Activated CD8-positive, alpha-beta T cell treated with anti-CD3 and anti-CD28 coated beads for 36 hours (primary cell): ENCODE measurements at places on chromosomes 3 and 15.
A peak's percentile ranks its signal among the peaks of the same experiment; 100 is the strongest.

GRCh38 chr3:56974247-56974930 lies 86.1 kb upstream of the SPATA12 start:
- DNase-seq: no peak

- no peak for DNase-seq
Measured at GRCh38 chr3:177374323-177374722, 177.0 kb upstream of the TBL1XR1 start.

DNA sequence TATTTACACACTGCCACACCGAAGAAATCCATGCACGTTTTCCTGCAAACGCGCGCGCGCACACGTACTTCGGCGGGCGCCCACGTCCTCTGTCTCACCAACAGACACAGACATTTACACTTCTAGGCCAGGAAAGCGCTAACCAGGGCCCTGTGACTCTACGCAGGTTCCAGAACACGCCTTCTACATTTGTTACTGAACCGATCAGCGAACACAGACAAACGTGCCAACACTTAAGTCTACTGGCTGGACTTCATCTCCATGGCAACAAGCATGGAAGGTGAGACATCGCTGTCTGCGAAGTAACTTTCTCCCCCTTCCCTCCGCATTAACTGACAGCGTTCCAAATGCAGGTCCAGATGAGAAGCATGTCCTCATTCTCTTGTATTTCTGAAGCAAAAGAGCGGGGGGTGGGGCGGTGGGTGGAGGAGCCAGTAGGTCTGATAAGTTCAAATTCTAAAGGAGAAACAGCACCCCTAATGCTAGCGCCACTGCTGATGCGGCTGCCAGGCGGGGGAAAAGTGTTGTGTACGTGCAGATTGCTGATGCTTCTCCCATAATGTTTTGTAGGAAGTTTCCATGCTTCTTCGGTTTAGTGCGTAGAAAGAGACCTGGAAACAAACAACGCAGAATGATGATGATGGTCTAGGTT lies at the start of gene CTXN2:
CTXN2 (plus strand) TSS at position 92 of the 652 bp plus-strand sequence. CDS start 9,636 bp downstream, outside the sequence.
- no peak for DNase-seq

DNA sequence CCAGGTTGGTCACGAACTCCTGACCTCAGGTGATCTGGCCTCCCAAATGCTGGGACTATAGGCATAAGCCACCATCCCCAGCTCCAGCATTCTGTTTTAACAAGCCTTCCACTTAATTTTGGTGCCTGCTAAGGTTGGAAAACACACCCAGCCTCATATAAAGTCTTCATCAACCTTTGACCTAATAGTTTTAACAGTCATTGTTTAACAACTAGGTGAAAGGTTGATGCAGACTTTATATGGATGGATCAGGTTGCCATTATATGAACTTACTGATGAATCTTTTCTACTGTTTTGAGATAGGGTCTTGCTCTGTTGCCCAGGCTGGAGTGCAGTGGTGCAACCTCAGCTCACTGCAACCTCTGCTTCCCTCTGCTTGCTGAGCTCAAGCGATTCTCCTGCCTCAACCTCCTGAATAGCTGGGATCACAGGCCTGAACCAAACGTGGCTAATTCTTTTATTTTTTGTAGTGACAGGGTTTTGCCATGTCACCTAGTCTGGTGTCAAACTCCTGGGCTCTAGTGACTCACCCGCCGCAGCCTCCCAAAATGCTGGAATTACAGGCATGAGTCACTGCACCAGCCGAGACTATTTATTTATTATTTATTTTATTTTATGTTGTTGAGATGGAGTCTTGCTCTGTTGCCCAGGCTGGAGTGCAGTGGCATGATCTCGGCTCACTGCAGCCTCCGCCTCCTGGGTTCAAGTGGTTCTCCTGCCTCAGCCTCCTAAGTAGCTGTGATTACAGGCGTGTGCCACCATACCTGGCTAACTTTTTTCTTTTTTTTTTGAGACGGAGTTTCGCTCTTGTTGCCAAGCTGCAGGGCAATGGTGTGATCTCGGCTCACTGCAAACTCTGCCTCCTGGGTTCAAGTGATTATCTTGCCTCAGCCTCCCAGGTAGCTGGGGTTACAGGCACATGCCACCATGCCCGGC lies 3.1 kb upstream of the RPAP1 start:
- no peak for DNase-seq

DNA sequence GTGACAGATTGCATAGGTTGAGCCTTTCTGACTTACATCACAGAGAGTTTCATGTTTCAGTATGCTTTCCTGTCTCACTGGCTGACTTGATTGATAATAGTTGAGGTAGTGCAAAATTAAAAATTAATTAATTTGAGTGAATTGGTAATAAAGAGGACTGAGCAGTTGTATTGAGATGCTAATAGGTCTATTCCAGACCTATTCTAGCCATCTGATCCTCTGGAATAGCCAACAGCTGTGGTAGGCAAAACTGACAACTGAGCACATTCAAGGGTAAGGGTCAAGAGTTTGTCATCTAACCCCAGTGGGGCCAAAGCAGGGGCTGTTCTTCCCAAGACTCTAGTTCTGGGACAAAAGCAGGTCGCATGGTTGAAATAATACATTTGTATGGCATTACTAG lies 132.4 kb downstream of the EPHA3 start:
- no peak for DNase-seq

DNA sequence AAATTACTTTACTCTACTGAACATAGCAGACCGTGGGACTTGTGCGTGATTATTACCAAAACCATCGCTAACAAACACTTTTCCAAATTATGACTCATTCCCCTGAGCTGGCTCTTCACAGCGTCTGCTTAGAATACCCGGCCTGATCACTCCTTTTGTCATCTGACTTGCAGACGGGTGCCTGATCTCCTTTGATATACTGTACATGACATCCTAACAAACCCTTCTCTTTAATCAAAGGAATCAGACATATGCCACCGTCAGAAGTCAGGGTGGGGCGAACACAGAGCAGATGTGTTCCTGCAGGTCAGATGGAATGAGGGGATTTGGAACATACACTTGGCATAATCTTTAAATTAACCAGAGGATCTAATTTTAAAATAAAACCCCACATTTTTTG lies 48.5 kb upstream of the SH3GL3 start:
- no peak for DNase-seq

DNA sequence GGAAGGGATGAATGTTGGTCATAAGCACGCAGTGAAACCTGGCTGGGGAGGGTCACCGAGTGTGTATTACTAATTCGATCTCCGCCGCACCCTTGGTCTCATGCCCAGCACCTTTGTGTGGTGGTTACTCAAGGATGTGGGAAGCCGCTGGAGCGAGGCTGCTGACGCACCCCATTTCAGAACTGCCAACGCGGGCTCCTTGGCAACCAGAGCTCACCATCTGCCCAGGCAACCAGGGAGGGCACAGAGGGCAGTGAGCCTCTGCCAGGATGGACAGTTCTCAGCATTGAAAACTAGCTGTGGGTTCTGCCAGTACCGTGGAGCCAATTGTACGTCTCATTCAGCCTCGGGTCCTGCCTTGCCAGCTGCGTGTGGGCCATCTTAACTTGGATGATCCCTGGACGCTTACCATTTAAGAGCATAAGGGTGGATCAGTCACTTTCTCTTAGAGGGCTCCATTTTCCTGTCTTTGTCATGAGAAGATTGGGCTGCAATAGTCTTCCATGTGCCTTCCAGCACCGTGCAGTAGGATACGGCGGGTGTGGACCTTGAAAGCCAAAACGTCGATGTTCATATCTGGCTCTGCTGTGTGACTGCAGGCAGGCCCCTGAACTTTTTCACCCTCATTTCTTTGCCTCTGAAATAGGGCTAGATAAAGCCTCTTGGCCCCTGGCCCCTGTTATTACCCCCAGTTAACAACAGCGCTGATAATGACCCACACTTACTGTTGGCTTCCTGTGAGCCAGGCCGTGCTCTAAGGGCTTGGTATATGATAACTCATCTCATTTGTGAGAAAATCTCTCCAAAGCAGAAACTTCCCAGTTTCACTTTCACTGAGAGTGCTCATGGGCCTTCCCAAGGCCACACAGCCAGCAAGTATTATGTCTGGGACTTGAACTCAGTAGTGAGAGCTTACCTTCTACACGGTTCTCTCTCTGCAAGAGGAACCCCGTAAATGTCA lies 238.8 kb downstream of the OPA1 start:
- no peak for DNase-seq

- DNase-seq: no peak
Measured at GRCh38 chr3:65169961-65170360, 482.2 kb upstream of the ADAMTS9 start.

DNA sequence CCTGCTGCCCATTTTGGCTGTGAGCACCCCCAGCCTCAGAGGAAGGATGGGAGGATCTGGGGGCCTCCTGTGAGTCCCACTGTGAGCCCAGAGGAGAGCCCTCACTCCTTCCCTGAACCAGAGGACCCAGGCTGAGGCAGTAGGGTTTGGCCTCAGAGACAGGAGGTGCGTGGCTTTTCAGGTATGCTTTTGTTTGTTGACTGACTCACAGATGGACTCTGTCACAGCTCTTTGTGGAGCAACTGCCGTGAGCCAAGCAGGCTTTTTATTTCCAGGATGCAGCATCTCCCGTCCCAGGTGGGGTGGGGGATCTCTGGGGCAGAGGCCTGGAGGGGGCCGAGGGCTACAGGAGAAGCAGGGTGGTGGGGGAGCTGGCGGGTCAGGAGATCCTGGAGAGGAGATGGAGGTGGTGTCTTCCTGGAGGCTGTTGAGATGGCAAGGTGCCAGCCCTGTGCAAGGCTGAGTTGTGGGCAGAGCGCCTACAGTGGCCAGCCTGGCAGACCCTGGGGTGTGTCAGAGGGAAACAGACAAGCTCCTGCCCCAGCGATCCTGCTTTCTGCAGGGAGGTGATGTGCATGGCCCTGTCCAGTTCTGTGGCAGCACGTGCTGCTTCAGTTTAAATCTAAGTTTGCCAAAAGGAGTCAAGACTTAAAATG lies 24.0 kb downstream of the PLXNA1 start:
- DNase-seq: no peak

DNA sequence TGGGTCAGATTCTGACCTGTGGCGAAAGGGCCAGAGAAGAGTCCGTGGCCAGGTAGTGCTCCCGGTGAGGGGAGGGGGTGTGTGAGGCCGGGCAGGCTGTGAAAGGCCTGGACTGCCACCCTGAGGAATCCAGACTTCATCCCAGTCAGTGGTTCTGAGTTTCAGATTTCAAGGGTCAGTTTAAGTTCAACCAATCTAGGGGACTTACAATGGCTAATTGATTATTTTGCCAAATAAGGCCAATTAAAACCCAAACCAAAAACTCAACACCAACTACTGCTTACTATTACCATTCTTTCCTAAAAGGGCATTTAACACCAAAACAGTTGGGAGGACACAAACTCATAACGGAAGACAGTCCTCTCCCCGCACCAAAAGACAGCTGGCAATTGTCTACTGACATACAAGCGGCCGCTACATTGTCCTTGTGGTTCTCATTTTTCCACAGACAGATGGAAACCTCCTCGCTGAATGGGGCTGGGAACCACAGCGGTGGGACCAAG lies 30.5 kb downstream of the TMEM44 start:
- no peak for DNase-seq

GRCh38 chr3:136844724-136845123 lies 17.3 kb upstream of the NCK1 start:
- DNase-seq: no peak

GRCh38 chr15:25718169-25718536 lies 145.0 kb downstream of the ATP10A start:
- DNase-seq: no peak

GRCh38 chr3:191119415-191120295 lies 79.4 kb upstream of the OSTN start:
- DNase-seq: no peak

- DNase-seq: no peak
Measured at GRCh38 chr3:188686324-188686723, 485.4 kb upstream of the TPRG1 start.

GRCh38 chr3:177358091-177358976 lies 161.1 kb upstream of the TBL1XR1 start:
- peak; percentile 82 for DNase-seq

GRCh38 chr3:38054499-38055001 lies 15.5 kb downstream of the DLEC1 start:
- no peak for DNase-seq

GRCh38 chr3:62367763-62368195 lies 5.6 kb downstream of the FEZF2 start:
- DNase-seq: no peak

DNA sequence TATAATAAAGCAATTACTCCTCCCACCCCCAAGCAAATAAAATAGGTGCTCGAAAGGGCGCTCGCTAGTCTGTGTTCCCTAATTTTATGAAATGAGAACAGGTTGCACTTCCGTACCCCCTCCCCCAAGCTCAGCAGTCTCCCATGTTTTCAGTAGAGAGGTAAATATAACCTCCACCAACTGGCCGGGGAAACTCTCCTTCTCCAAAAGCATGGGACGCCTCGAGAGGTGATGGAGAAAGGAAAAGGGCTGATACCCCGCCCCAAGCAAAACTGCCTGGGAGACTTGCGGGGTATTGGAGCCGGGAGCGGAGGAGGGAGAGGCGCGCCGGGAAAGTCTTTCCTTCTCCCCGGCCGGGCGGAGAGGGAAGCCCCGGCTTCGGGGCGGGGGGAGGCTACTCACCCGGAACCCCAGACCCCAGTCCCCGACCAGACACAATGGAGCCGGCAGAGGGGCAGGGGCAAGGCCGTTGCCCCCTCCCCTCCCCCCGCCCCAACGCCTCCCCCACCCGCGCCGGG lies 605 bp downstream of the DCUN1D1 start:
- DNase-seq: peak; percentile 48

DNA sequence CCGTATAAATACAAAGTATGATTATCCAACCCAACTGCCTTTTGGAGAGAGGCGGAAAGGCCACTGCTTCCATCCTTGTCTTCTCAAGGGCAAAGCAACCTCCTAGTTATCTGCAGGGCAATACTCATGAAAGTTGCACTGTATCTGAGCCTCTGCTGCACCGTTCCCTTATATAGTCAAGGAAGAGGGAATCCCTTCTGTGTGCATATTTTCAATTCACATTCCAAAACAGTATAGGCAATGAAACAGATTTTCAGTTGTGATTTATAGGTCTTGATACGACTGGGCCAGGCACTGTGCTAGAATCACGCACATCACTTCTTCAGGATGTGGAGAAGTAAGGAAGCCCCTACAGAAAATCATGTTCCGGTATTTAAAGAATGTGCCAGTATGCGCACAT lies 455.7 kb downstream of the FOXP1 start:
- DNase-seq: no peak

DNA sequence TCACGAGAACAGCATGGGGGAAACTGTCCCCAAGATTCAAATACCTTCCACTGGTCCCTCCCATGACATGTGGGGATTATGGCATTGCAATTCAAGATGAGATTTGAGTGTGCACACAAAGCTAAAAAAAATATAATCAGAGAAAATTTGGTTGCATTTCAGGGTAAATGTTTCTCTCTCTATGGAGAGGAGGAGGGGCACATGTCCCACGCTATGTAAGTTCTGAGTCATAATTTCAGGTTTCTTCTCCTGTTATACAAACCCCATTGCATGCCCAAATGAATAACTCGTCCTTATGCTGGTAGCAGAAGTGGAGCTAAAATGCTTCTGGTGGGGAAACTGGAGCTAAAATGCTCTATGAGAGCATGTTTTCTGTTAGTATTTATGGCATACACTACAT lies 209.7 kb upstream of the DCBLD2 start:
- DNase-seq: no peak

DNA sequence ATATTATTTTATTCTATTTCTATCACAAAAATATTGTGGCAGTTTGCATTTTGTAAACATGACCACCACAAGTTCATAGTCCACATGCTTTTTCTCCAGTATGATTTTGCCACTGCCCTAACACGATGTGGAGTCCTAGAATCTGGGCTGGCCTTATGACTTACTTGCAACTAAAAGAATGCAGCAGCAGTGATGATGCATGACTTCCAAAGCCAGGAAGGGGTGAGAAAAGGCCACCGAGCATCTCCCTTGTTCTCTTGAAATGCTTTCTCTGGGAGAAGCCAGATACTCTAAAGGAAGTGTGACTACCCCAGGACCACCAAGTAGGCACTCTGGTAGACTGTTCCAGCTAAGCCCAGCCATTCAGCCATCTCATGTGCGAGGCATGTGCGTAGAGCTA lies 191.6 kb upstream of the MRPL3 start:
- no peak for DNase-seq
